ENCODE measurements at places on chromosomes 3 and 15.

GRCh38 chr3:169634618-169635236, 28.8 kb downstream of the MECOM start:
- DNase-seq = no peak

DNA sequence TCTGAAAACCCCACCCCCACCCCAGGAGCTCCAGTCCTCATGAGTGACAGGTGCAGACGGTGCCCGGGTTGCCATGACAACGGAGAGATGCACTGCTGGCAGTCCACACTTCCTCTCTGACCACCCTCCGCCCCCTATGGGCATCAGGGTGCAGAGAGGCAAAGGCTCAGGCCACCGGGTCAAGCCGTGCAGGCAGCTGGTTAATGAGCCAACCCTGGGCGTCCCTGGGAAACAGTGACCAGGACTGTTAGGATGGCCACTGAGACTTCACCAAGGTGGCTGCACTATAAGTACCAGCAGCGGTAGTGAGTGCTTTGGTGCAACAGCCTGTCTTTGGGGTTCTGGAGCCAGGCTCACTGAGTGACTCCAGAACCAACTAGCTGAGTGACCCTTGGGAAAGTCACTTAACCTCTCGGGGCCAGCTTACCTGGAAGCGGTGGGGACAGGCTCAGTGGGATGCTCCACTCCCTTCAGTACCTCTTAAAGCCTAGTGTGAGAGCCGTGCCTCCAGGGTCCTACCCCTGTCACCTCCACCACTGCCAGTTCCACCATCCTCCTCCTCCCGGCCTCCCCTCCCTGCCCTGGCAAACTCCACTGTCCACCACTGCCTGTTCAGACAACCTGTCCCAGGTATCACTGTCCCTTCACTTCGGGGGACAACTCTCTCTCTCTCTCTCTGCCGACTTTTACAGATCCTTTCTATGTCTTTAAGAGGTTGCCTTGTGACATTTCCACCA, 121.0 kb upstream of the PRR20G start:
- peak; percentile 44 for DNase-seq

GRCh38 chr3:151206201-151206600, 3.2 kb upstream of the GPR171 start:
- DNase-seq = no peak

- DNase-seq = no peak
Measured at GRCh38 chr3:4529876-4530588, 36.9 kb downstream of the ITPR1 start.

DNA sequence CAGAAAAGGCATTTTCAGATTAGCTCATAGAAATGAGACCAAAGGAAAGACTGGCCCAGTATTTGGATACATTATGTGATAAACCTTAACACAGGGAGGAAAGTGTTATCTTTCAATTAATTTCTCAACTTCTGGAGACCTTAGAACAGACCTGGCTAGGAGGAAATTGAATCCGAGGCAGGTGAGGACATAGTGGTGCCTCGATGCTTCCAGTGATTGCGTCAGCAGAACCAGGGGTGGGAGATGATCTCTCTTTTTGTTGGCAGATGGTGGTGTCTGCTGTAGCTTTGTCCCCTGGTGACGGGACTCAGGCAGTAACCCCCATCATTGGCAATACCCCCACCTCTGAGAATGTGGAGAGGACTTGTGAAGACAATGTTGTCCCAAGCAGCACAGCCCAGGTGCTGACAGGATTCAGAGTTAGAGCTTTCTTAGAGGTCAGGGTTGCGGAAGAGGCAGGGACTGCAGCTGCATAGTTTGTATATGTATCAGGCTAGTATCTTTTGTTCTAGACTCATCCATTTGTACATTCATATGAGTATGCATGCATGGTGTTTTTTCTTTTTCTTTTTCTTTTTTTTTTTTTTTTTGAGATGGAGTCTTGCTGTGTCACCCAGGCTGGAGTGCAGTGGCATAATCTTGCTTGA, 27.9 kb upstream of the MUC20 start:
- DNase-seq = no peak

All from NCI-H82 (cell line).